ENCODE measurements at places on chromosomes 1 and 21.

DNA sequence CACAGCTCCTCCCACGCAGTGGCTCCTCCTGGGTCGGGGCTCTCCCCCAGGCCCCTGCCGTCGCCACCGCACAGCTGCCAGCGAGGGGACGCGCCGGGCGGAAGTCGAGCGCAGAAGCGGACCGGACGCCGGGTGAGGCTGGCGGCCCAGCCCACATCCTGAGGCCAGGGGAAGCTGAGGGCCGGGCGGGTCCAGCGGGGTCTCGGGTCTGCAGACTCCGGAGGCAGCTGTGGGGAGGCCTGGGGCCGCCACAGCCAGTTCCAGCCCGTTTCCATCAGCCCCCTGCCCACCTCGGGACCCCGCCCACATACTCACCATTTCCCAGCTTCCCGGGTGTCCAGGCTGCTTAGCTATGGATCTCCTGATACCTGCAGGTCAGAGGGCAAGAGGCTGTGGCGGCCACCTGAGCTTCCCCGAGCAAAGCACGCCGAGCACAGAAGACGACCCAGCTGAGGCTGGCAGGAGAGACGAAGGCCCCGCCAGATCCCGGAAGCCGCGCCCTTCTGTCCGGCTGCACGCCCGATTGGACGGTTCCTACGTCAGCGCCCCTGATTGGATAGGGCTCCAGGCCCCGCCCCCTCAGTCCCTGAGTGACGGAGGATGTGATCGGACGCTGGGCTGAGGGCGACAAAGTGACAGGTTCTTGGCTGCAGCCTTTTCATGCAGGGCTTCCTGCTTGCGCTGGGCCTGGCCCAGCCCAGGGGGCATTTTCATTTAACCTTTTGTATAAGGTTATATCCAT lies 38.7 kb upstream of the ZNF124 start:
- DNase-seq: peak; percentile 99

DNA sequence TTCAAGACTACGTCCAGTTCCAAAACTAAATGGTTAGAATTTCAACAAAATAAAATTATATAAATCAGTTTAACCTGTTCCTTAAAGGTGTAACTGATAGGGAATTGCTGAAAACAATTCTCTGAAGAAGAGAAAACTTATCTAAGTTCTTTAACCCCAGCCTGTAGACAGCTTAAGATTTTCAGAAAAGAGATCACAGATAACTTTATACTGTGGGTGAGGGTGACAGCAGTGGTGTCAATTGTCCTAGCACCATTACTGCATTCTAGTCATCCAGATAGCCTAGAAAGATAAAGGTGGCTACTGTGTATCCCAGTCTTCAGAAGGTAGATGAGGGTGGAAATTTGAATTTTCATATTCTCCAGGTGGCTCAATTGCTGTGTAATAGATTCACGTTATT lies 19.7 kb upstream of the DEGS1 start:
- DNase-seq: no peak

GRCh38 chr1:48216941-48217340 lies 5.6 kb upstream of the SLC5A9 start:
- no peak for DNase-seq

- DNase-seq: no peak
Observed at GRCh38 chr1:53811414-53811851, 26.7 kb downstream of the NDC1 start.

DNA sequence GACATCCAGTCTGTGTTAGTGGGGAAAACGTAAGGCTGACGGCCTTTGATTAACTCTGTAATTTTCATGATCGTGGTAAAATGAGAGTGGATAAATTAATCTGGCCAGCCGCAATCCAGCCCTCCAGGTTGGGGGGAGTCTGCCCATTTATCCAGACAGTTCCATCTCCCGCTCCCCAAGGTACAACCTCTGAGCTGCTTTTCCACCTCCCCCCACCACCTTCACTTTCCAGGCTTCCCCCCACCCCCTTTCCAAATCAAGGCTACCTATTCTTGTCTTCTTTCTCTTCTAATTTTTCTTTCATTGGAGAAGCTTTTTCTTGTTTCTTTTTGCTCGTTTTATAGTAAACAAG lies 6.0 kb downstream of the MIER1 start:
- no peak for DNase-seq

- no peak for DNase-seq
Observed at GRCh38 chr21:36282568-36283230, 37.3 kb upstream of the MORC3 start.

GRCh38 chr21:41976611-41977010 lies 22.8 kb upstream of the C2CD2 start:
- DNase-seq: no peak

GRCh38 chr1:242025681-242026080 lies 26.8 kb upstream of the MAP1LC3C start:
- no peak for DNase-seq

DNA sequence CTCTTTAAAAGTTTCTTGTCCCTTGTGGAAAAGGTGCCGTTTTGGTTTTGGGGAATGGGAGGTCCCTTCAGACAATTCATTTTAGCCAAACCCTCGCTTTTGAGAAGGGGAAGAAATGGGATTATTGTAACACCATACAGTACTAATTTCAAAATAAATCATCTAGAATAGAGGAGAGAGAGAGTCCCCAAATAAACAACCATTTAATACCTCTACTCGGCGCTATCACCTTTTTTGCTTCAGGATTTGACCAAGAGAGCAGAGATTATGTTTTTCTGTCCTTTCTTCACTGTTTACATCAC lies 770 bp upstream of the RC3H1 start:
- no peak for DNase-seq

DNA sequence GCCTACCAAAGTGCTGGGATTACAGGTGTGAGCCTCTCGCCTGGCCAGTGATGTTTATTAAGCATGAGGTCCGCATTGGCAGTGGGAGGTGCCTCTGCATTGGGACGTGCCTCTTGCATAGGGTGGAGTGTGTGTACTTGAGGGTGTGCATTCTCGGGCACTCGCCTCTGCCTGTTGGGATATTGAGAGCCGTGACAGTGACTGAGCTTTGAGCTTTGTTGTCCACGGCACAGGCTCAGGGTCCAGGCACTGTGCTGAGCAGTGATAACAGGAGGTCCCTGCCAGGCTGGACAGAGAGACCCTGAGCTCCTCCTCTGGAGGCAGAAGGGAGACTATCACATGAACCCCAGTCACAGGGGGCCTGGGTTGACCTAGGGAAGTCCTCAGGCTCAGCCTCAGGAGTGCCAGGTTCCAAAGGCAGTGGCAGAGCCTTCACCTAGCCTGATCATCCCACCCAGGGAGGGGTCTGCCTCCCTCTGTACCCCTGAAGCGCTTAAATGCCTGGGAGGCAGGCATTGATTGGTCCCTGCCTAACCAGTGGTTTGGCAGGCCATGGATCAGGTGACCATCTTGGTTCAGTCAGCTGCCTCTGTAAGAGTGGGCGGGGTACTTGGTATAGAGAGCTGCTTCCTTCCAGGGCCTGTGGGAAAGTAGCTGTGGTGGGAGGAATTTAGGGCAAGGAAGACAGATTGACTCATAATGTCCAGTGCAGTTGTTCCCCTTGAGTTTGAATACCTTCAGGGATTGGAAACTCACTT lies 213.8 kb upstream of the TMEM51 start:
- no peak for DNase-seq

DNA sequence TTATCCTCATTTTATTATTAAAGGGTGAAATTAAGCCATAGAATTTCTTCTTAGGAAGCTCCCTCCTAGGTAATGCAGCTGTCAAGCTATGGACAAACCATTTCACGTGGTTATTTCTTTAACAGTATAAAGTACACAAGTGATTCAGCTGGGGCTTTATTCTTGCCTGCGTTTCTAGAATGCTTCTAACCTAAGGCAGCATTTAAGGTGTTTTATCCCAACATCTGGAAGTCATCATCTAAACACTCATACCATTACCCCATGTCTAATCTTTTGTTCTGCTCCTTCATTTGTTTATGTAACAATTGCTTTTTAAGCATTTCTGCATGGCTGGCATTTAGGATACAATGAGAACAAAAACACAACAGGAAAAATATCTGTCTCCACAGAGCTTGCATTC lies 829.2 kb upstream of the ADAMTS5 start:
- DNase-seq: no peak

GRCh38 chr1:63316598-63316983 lies 5.8 kb upstream of the FOXD3 start:
- no peak for DNase-seq

DNA sequence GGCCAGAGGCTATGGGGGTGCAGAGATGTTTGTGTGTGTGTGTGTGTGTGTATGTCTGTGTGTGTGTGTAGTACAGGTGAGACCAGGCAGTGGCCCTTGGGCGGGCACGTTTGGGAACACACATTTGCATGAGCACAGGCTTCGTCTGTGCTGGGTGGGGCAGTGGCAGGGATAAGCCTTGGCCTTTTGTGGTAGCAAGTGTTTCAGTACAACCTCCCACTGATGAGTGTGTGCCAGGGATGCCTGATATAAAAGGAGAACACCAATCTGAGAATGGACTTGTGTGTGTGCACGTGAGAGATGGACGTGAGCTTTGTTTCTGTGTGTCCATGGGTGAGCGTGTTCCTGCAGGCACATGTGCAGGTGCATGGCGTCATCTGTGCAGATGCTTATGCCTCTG lies 3.0 kb downstream of the NTRK1 start:
- DNase-seq: no peak

GRCh38 chr1:16172964-16173446 lies 17.1 kb upstream of the EPHA2 start:
- no peak for DNase-seq

DNA sequence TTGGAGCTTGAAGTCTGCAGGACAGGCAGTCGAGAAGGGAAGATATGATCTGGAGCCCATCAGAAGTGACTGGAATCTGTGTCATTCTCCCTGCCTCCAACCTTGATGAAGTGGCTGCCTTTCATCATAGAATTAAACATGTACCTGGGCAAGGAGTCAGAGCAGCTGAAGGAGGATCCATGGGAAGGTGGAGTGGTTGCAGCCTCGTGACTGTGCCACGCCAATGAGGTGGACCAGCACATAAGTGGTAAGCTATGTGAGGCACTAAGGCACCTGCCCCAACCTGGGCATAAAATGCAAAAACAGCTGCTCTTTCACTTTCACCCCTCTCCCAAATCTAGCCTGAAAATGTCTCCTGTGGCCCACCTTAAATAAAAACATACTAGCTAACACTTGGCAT lies 7.3 kb downstream of the SLC22A15 start:
- no peak for DNase-seq
